ENCODE measurements at places on chromosomes 6 and 20. TPM values are rescaled to one million over a fixed set of nuclear protein-coding genes. Genes with fewer than 3 reads are reported as not detected.

GRCh38 chr6:155510879-155511278 is 55.2 kb upstream of the NOX3 start:
- H3K4me3 ChIP-seq: no peak overlapping the region
- no peak for DNase-seq
- no peaks in the 10 kb centered on the region for H3K4me1 ChIP-seq

- H3K4me1 ChIP-seq: no peaks in the 10 kb centered on the region
- H3K27ac ChIP-seq: no peak overlapping the region
- no peaks in the 10 kb centered on the region for H3K27me3 ChIP-seq
- H3K4me3 ChIP-seq: no peak overlapping the region
- no peak for DNase-seq
- no peaks in the 10 kb centered on the region for H3K36me3 ChIP-seq
Measured at GRCh38 chr20:48603116-48603818, 224.5 kb downstream of the PREX1 start.

DNA sequence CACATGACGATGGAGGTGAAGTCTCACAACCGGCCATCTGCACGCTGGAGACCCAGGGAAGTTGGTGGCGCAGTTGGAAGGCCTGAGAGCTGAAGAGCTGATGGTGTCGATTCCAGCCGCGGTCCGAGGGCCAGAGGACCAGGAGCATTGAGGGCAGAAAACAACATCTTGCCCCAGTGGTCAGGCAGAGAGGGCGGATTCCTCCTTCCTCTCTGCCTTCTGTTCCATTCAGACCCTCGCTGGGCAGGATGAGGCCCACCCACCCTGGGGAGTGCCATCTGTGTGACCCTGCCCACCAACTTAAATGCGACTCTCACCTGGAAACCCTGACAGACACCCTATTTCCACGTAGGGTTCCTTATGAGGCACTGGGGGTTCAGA is 120.7 kb upstream of the PMEPA1 start:
- no peaks in the 10 kb centered on the region for H3K27me3 ChIP-seq
- no peak for DNase-seq
- no peak overlapping the region for H3K27ac ChIP-seq
- no peaks in the 10 kb centered on the region for H3K4me1 ChIP-seq

The DAAM2 gene
- total RNA-seq: 133 TPM

The FAM83D gene
- total RNA-seq: not detected

The PNLDC1 gene
- not detected for total RNA-seq
